Right lung (tissue), 10 donors: ENCODE measurements at places on chromosomes 3 and 15.

DNA sequence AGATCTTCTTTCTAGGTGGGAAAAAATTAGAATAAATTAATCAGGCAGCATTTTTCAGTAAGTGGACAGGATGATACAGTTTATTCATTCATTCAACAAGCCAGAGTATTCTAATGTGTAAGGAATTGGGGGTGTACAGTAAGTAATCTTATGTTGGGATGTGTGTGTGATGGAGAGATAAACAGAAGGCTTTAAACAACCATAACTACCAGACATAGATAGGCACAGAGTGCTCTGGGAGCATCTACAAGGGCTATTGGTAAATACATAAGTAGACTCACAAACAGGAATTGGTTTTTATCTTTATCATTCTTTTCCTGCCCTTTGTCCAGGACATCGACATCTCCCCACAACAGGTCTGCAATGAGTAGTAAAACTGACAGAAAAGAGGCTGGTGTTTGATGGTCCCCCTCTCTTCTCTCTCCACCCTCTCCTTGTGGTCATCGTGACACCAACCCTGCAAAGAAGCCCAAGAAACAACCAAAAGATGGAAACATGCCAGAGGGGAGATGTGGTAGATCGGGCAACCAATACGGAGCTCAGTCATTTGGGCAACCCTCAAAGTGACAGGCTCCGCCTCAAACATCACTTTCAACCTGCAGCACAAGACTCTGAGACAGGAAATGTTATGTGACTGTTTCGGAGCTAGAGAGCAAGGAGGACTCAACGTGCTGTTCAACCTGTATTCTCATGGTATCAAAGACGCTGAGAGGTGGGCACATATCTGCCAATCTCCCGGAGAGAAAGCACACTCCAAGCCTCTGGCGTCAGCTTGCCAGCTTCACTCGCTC lies 28.7 kb upstream of the B3GNT5 start:
- no peak for DNase-seq

GRCh38 chr3:156561533-156561932 lies 6.6 kb upstream of the SSR3 start:
- no peak for DNase-seq

DNA sequence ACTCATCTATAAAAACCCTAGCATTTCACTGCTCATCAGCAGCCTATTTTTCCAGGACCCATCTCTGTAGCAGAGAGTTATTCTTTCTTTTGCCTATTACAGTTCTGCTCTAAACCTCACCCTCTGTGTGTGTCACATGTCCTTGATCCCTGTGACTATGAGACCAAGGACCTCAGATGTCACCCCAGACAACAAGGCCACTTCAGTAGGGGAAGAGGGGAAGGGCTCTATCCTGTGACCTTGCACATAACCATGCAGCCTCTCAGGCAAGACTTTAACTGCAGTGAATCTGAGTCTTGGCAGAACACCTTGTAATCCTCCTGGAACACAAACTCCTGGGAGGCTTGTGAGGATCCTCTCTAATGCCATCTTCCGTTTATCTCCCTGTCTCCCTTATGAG lies 4.4 kb upstream of the ZNF589 start:
- DNase-seq: no peak

- DNase-seq: no peak
These were observed 1.4 kb downstream of the FES start for GRCh38 chr15:90885432-90886290.

- DNase-seq: no peak
These were observed 345.1 kb downstream of the PLOD2 start for GRCh38 chr3:145815707-145816413.

DNA sequence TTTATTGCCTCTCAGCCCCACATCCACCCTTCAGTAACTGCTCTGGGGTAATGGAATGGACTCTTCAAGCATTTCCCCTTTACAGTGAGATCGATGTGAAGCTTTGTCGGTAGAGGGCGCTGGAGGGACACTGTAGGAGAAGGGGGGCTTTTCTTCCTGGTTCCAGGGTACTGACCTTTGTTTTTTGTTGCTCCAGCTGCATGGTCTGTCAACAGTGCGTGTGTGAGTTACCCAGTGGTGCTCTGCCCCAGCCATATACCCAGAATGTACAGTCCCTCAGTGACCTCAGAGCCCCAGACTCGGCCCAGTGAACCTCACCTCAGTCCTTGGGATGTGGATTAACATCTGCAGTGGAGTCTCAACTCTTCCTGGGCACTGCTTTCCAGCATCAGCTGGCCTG lies 180.3 kb upstream of the TSC22D2 start:
- DNase-seq: no peak

- no peak for DNase-seq
These were observed 81.9 kb upstream of the CDV3 start for GRCh38 chr3:133491481-133492059.

DNA sequence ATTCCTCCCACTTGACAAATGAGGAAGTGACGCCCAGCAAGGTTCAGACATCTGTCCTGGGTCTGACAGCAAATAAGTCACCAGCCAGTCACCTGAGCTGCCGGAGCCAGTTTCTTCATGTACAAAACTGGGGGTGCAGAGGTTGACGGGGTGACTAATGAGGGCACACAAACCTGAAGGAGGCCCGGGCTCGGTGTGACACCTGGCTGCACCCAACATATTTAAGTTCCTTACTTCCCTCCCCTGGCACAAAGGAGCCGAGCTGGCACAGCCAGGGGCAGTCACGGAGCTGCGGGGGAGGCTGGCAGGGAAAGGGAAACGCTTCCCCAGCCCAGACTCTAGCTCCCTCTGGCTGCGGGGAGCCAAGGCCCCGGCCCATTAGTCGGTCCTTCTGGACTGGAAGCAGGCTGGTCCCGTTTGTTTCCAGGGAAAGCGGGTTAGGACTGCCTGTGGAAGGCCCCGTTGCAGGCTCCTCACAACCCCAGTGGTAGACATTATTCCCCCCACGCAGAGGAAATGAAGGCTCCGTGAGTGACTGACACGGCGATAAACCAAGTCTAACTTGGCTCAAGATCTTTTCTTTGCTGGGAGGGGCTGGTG lies 2.3 kb downstream of the FBXL22 start:
- DNase-seq: no peak

GRCh38 chr3:175005881-175006280 lies 146.7 kb downstream of the NAALADL2 start:
- peak; percentile 20 for DNase-seq
